Epithelial cell of esophagus (primary cell): ENCODE measurements at places on chromosomes 11 and 22.
A peak's percentile ranks its signal among the peaks of the same experiment; 100 is the strongest.

DNA sequence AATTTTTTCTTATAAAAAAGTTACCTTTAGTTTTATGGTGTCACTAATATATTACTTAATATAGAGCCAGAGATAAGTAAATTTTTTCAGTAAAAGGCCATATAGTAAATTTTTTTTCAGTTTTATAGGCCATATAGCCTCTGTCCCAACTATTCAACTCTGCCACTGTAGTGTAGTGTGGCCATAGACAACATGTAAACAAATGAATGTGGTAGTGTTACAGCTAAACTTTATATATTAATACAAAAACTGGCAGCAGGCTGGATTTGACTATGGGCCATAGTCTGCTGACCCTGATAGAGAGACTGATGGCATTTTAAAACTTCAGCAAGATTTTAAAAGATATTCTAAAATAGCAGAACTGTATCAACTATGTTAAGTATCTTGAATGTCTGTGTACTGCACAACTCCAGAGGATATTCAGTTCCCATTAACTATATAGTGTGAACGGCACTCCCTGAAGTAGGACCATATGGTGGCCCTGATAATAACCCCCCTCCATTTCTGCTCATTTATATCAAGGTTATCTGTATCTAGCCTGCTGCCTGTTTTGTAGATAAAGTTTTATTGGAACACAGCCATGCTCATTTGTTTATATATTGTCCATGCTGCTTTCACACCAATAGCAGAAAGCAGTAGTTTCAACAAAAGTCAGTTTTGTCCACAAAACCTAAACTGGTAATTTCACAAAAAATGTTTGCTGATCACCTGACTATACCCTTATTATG lies 71.6 kb downstream of the PRMT3 start:
- DNase-seq: no peak

- DNase-seq: peak; percentile 98
These were observed 32.5 kb downstream of the MRGPRX2 start for GRCh38 chr11:19027829-19028595.

DNA sequence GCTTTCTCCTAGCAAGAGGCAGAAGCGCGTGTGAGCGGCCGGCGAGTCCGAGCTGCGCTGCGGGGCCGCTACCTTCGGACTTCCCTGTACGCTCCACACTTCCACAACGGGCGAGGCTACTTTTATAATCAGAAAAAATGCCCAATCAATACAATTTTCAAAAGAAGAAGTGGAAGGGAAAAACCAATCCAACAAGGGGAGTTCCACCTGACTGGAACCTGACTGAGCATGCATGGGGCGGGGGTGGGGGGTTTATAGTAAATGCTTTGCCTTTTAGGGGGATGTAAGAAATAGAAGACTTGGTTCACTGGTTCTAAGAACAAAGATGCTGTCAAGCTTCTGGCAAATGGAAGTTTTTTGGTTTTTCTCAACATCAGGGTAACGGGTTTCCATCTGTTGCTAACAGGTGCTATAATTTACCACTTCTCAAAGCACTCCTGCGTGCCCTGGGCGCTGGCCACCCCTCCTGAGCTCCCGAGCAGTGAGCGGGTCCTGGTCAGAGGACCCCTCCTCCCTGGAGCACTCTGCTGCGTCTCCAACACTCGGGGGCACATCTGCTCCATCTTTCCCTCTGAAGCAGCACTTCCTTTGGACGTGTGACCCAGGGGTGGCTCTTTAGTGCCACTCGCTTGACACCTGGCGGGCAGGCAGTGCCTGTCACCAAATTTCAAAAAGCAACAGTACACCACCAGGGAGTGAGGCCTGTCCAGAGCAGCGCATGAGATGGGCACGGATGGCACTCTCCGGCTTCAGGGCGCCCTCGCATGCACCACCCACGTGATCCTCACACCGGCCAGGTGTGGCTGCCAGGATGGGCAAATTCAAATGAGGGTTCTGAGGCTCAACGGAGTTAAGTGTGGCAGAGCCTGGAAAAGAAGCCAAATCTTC lies 21.6 kb upstream of the BID start:
- no peak for DNase-seq

DNA sequence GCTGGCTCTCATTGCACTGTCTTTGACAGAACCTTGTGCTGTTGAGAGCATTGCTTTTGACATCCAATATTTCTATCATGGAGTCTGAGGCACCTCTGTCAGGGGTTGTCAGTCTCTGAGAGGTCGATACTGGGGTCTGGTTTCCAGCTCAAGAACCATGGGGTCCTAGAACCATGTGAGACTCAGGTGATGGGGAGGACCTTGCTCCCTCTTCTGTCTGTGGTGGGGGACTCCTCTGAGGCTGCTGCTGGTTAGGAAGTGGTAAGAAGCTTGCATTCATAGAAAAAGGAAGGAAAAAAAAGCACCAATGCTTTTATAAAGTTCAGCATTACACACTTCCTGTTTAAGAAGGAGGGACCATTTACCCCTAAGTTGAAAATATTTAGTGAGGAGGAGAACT lies 91.8 kb upstream of the CD44 start:
- no peak for DNase-seq

- DNase-seq: peak; percentile 31
These were observed at the start of gene RASGRP2 for GRCh38 chr11:64743591-64744543. Gene RASGRP2 (minus strand): TSS chr11:64744142. CDS start chr11:64742866, 1,276 bp downstream.

GRCh38 chr22:47297261-47298016 lies 535.0 kb downstream of the TBC1D22A start:
- no peak for DNase-seq

DNA sequence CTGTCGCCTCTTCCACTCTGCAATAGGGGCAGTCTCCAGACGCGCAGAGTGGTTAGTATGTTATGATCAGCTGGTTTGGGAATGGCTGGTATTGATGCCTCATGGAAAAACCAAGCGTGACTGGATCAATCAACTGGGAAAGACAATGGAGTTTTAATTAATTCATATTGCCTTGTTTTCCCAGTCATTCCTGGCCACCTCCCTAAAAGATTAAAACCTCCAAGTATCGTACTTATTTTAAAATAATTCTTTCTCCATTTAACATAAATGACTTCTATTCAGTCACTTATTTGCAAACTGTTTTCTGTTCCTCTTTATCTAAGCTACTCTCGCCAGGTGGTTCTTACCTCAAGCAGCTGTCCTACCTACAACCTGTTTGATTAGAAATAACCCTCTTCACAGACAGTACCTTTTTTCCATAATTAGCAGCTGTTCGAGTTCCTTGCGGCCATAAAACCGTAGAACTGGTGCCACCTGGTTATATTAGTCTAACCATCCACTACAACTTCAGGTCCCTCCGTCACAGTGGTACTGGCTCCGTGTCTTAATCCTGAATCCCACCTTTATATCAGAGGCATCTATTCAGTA lies 898 bp downstream of the ZNF215 start:
- peak; percentile 2 for DNase-seq

- DNase-seq: peak; percentile 58
These were observed 630 bp downstream of the CASP4 start for GRCh38 chr11:104967534-104968354.

DNA sequence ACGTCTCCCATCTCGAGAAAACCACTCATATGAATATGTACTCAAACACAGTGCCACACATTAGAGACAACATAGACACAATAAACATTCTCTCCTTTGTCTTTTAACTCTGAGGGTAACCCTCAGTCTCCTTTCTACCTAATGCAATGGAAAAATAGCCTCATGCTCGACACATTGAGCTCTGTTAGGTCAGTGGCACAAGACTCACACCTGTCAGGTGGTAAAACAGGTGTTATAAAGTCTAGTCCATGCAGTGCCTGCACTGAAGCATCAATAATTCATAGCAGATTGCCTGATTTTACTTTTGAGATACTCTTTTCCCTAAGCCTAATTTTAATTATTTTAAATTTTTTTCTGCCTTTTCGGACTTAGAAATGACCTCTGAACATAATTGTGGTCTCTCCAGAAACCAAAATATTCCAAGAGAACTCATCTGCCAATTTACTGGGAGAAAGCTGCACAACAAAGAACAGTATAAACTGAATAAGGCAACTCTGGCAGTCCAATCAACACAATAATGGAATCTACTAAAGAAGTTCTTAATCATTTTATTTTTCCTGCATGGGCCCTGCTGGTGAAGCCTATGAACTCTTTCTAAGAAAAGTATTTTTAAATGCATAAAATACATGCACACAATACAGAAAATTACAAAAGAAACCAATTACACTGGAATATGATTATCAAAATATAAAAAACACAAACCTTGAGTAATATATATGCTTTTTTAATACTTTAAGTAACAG lies 9.9 kb downstream of the RDX start:
- no peak for DNase-seq

DNA sequence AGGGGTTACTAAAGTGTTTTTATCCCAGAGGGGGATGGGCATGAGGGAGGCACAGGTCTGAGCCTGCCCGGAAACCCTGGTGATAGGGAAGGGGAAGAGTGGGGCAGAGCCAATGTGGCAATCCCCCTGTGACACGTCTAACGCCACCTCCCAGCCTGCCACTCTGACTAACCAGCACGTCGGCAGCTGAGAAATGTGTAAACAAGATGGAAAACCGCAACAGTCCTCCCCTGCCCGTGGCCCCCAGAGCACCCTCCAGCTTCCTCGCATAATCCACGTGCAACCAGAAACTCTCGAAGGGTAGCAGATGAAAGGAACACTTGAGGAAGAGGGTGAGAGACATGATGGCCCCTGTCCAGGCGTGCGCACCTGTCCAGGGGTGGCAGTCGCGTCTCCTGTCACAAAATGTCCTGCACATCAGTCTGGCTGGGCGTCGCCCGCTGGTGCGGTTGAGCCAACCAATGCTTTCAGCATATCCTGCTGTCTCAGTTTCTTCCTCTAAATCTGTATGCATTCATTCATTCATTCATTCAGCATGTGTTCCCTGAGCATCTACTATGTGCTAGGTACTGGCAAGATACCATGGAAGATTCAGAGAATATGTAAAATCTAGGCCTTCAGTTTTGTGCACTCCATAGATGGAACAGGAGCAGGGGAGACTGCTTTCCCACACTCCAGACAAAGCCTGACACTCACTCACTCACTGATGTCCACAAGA lies 4.5 kb downstream of the TMPRSS4 start:
- DNase-seq: peak; percentile 74

GRCh38 chr11:75831915-75832502 lies 17.0 kb downstream of the UVRAG start:
- no peak for DNase-seq

GRCh38 chr11:131864228-131864627 lies 493.8 kb downstream of the NTM start:
- no peak for DNase-seq

DNA sequence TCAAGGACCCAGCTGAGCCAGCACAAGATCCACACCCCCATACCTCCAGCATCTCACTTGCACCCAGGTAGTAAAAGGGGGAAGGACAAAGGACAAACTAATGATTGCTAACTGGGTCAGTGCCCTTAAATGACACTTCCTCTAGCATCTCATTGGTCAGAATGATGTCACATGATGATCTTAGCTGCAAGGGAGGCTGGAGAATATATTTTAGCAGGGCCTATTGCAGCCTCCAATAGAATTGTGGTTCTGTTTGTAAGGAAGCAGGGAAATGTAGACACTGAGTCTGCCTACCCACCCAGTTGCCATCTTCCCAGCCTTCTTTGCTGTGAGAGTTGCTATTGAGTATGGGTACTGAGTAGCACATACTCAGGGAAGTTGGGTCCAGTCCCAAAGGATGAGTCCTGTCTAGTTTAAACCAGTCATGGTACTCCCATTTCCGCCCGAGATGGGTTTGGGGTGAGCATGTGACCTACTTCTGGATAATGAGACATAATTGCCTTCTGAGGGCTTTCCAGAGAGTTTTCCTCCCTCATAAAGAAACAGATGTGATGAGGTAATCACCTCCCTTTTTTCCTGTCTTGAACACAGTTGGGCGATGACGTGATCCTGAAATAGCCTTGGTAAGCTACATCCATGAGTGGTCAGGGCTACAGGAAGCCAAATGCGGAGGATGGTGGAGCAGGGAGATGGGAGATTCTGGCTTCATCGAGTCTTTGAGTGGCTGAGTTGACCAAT lies 5.5 kb upstream of the DNAL4 start:
- DNase-seq: peak; percentile 18

GRCh38 chr22:46896166-46896565 lies 133.7 kb downstream of the TBC1D22A start:
- no peak for DNase-seq

DNA sequence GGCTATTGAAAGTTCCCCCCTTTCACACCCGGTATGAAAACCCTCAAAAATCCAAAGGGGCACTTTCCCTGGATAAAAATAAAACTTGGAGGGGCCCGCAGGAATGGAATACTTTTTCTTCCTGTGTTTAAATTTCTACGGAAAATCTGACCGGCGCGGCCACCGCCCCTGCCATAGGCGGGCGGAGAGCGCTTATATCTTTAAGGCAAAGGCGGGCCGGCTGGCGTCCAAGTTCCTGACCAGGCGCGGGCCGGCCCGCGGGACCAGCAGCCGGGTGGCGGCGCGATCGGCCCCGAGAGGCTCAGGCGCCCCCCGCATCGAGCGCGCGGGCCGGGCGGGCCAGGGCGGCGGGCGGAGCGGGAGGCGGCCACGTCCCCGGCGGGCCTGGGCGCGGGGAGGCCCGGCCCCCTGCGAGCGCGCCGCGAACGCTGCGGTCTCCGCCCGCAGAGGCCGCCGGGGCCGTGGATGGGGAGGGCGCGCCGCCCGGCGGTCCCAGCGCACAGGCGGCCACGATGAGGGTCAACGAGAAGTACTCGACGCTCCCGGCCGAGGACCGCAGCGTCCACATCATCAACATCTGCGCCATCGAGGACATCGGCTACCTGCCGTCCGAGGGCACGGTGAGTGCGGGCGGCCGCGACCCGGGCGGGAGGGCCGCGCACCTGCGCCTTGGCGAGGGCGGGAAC lies at the start of gene ANO1:
Gene ANO1, plus strand, starts transcription at position 223 of the 686 bp plus-strand sequence. Its CDS starts 290 bp downstream, at position 513.
- peak; percentile 20 for DNase-seq

DNA sequence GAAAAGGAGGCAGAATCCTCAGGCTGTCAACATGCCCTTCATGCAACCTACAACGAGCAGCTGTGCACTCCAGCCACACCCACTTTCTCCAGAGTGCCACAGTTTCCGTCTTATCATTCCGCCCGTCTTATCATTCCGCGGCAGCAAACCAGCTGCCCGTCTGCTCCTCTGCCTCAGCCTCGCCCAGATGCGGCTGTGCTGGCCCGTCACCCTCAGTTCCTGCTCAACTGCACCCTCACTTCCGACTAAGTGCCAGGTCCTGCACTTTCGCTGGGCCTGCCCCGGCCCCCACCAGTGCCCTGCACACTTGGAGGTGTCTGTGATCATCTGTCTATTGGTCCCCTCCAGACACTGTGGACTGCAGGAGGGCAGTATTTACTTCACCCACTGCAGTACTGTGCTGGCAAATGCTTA lies 43.7 kb downstream of the MICAL3 start:
- DNase-seq: peak; percentile 44

DNA sequence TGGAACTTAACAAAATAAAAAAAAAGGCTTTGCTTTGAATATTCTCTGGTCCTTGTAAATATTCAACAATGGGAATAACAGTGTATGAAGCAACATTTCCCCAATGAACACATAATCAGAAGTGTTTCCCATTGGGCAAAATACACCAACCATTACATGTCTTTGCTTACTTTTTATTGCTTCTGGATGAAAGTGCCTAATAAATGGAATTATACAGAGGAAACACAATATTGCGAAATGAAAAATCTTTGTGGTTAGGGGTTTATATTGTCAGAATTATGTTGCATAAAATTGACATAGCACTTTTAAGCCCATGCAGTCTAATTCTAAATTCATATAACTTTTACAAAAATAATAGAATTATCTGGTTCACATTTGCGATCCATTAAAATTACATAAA lies 386.4 kb downstream of the DCDC1 start:
- DNase-seq: no peak
